ENCODE measurements at places on chromosomes 11 and 22. TPM values are rescaled to one million over a fixed set of nuclear protein-coding genes. Genes with fewer than 3 reads are reported as not detected.

Gene CCDC90B
- 87.4 TPM for total RNA-seq

Gene MIOX
- not detected for total RNA-seq

Gene EMID1
- not detected for total RNA-seq

Gene GAL3ST1
- total RNA-seq: 9.3 TPM

Gene FIBIN
- not detected for total RNA-seq

All from A549 treated with ZK216348 at 1 μM for 4 hours (cell line).